ENCODE measurements at places on chromosomes 3 and 15.

DNA sequence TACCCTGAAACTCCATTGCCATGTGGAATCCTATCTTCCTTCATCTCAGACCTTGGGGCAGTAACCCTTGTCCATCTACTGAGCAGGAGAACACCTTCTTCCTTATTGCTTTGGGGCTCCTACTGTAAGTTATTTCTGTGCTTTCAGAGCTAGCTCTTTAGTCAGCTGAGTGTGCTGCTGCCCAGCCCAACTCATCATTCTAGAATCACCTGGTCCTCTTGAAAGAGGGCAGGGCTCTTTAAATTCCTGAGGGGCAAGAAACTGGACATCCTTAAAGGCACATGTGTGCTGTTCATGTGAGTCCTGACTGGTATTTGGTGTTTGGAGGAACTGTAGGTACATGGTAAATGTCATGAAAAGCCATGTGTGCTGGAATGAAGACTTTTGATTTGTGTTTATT is 140.9 kb downstream of the ARNT2 start:
- no peak for DNase-seq

DNA sequence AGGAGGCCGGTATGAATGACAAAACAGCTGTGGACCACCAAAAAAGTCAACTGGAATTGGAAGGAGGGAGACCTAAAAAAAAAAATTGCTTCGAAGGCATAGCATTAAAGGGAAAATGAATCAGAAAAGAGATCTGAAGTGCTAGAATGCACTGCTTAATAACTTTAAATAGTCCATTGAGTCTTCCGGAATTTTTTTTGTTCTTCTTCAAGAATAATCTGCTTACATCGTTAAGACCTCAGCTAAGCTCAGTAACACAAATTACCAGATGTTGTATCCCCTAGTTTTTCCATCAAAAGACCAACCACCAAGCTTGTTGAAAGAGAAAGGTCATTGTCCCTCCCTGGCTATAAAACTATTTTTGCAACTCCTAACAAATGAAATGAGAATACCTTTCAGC is 560.5 kb downstream of the NR2F2 start:
- DNase-seq, result no peak

DNA sequence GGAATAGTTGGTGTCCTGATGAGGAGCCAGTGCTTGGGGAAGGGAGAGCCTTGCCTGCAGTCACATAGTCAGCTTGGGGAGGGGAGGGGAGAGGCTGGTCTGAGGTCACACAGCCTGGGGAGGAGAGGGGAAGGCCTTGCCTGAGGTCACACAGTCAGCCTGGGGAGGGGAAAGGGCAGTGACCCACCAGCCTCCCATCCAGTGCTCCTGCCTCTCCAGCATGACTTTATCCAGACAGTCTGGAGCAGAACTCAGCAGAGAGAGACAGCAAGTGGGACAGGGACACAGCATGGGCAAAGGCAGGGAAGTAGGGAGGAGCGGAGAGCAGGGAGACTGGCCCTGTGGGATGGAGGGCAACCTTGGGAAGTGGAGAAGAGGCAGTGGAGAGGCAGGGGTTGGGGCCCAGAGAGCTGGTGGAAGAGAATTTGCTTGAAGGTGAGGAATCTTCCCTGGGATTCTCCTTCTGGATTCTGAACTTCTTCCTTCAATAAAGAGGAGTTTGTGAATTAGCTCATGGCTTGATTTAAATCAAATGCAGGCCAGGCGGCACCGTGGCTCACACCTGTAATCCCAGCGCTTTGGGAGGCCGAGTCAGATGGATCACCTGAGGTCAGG is 64.5 kb downstream of the CORO2B start:
- DNase-seq, result no peak

GRCh38 chr3:164377466-164377865 is 700.8 kb downstream of the SI start:
- no peak for DNase-seq

- DNase-seq, result no peak
Measured at GRCh38 chr15:94387849-94388441, 156.6 kb downstream of the MCTP2 start.

DNA sequence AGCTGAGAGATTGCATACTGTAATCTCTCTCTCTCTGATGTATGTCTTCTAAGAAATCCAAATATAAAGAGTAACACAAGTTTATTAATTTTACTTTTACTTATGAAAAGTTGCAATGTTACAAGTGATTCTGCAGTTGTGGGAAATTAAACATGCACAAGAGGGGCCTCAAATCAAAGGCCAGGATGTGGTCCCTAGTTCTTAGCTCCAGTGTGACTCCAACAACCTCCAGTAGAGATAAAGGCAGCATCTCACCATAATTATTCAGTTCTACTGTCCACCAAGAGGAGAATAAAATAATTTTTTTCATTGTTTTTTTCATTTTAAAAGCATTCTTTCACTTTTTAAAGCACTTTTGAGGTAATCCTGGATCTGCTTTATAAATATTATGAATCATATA is 223.3 kb downstream of the RAP2B start:
- DNase-seq, result no peak

DNA sequence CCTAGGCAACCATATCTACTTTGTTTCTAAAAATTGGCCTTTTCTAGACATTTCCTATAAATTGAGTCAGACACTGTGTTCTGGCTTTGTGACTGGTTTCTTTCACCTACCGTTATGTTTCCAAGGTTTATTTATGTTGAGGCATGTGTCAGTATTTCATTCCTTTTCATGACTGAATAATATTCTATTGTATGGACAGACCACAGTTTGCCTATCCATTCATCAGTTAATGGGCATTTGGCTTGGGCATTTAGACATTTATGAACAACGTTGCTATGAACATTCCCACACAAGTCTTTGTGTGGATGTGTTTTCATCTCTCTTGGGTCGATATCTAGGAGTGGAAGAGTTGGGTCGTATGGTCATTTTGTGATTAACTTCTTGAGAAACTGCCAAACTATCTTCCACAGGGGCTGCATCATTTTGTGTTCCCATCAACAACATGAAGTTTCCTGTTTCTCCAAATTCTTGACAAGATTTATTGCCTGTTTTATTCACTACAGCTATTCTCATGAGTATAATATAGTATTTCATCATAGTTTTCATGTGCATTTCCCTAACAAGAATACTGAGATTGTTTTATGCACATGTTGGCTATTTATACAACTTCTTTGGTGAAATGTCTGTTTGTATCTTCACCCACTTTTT is 3.5 kb upstream of the EFCC1 start:
- no peak for DNase-seq

GRCh38 chr15:79157631-79158592 is 67.3 kb upstream of the RASGRF1 start:
- DNase-seq, result no peak

DNA sequence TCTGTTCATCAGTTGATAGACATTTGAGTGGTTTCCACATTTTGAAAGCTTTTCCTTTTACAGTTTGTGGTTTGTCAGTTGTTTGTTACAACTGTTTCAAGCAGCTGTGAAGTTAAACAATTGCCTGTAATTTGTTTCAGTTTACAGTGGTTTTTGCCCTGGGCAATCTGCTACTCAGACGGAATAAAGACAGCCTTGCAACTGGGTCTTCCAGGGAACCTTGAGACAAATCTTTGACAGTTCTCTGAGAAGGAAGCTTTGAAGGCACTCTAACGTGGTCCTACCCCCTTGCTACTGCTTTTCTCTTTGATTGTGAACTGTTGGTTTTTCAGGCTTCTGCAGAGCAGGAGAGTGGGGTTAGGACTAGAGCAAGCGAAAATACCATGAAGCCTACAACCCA is 28.0 kb downstream of the LRRC28 start:
- no peak for DNase-seq

- no peak for DNase-seq
Measured at GRCh38 chr3:4633078-4634004, 140.2 kb downstream of the ITPR1 start.

DNA sequence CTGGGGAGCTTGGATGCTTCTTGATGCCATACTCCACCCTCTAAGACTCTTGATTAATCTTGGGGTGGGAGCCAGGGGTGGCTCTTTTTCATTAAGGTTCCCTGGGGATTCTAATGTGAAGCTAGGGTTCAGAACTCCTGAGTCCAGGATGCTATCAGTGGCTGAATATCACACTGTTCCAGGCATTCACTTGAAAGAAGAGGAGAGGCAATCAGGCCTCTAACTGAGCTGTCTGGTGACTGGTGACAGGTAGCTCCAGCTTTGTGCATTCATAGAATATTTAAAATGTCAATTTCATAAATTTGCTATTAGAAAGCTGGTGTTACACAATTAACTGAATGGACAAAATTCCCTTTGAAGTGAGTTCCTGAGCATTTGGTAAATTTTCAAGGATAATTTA is 139.0 kb downstream of the CHDH start:
- no peak for DNase-seq

GRCh38 chr15:51374131-51374530 is 32.7 kb downstream of the GLDN start:
- DNase-seq, result no peak

DNA sequence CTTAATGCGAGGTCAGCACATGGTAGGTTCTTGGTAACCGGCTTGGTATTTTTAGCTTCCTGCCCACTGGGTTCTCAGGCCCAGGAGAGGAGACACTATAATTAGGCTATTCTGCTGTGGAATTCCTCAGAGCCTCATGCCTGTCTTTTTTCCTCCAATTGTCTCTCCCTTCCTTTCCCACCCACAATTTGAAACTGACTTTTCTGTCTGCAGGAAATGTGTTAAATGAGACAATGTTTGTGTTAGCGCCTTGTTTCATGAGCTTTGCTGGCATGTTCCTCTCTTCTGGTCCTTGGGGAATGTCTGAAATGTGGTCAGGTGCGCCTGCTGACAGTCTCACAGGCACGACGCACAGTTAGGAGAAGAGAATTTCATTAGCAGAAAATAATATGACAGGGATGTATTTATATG is 223.6 kb upstream of the CTNNB1 start:
- DNase-seq, result no peak

DNA sequence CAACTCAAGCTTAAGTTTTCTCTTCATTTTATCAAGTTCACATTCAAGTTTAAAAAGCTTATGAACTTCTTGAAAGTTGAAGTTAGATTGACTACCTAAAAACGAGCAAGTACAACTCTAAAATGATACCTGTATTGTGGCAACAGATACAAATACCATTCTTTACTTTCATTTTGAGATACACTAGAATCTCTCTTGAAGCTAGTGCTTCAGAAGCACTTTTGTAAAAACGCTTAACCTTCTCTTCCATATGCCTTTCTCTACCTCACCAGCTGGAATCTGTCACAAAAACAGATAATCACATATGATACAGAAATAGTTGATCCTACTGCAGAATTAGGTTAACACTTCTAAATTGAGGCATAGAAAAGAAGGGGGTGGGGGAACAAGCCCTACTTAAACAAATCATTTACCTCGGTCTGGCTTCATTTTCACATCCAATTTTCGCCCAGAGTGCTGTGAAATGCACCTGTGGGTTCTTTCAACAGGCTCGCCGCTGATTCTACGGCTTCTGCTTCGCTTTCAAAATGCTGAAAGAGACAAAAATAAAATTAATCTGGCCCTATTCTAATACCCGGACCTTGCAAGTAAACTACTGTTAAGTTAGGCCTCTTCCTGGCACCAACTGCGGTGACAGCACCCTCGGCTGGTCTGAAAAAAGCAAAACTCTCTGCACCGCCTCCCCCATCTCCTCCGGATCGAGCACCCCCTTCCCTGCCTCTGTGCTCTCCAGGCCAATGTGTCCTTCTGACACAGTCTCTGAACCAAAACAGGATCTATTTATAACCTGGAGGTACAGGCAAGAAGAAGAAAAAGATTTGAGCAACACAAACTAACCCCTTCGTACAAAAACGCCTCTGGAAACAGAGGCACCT is 1.4 kb downstream of the ATOSA start:
- DNase-seq, result peak; percentile 40
